Activated CD4-positive, alpha-beta T cell treated with anti-CD3 and anti-CD28 coated beads, Interleukin-2, amount 10 ng/mL, durations not matched to agents 24 days and 14 days (primary cell): ENCODE measurements at places on chromosomes 16 and 17. TPM values are rescaled to one million over a fixed set of nuclear protein-coding genes. Genes with fewer than 3 reads are reported as not detected.

Gene HS3ST6
- not detected in 2 replicates for total RNA-seq

Gene NPIPA2
- total RNA-seq = 3.1 and 6.5 TPM in 2 replicates

Gene ATPAF2
- total RNA-seq = 31.9 and 33.1 TPM in 2 replicates

Gene ATP6V0A1
- 16.9 and 18.8 TPM in 2 replicates for total RNA-seq

Gene ANKRD40CL
- total RNA-seq = not detected in 2 replicates

Gene RNF157
- total RNA-seq = 35.0 and 42.4 TPM in 2 replicates

Gene CD300LB
- not detected in 2 replicates for total RNA-seq

Gene AIPL1
- total RNA-seq = not detected in 2 replicates

Gene TP53TG3C
- not detected in 2 replicates for total RNA-seq

Gene C16orf92
- not detected in 2 replicates for total RNA-seq

Gene SLC9A5
- total RNA-seq = 5.3 TPM in 2 replicates

Gene SSTR5
- not detected in 2 replicates for total RNA-seq

Gene NEK8
- 5.5 and 6.1 TPM in 2 replicates for total RNA-seq

Gene PRSS27
- total RNA-seq = 1.8 and 2.0 TPM in 2 replicates

Gene ZNF23
- 5.2 and 6.1 TPM in 2 replicates for total RNA-seq
